Activated CD4-positive, alpha-beta memory T cell treated with anti-CD3 and anti-CD28 coated beads for 36 hours (primary cell): ENCODE measurements at places on chromosomes 12 and 14. TPM values are rescaled to one million over a fixed set of nuclear protein-coding genes. Genes with fewer than 3 reads are reported as not detected.

The PTGER2 gene
- total RNA-seq = 10.7 TPM

The BCL11B gene
- total RNA-seq = 49.1 TPM

The TNFRSF1A gene
- 49.6 TPM for total RNA-seq

The TSPAN19 gene
- total RNA-seq = not detected

The OR5AU1 gene
- not detected for total RNA-seq

The HOXC12 gene
- total RNA-seq = not detected

- peak overlapping the region; percentile 68 for H3K27ac ChIP-seq
- DNase-seq = peak; percentile 76
Observed at GRCh38 chr12:53287741-53288216, 7.6 kb upstream of the PFDN5 start.

GRCh38 chr14:29804481-29805266 is 123.0 kb downstream of the PRKD1 start:
- H3K27ac ChIP-seq = no peak overlapping the region
- no peak overlapping the region for H3K4me3 ChIP-seq
- H3K36me3 ChIP-seq = no peaks in the 10 kb centered on the region
- H3K27me3 ChIP-seq = no peaks in the 10 kb centered on the region

DNA sequence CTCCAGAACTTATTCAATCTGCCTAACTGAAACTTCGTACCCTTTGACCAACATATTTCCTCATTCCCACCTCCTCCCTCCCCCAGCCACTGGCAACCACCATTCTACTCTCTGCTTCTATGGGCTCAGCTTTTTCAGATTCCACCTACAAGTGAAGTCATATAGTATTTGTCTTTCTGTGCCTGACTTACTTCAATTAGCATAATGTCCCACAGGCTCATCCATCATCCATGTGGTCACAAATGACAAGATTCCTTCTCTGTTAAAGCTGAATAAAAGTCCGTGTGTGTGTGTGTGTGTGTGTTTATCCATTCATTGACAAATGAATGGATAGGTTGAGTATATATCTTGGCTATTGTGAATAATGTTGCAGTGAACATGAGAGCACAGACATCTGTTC is 1.3 kb upstream of the C14orf39 start:
- peaks cover 3% of the 10 kb centered on the region for H3K4me1 ChIP-seq
- no peaks in the 10 kb centered on the region for H3K36me3 ChIP-seq
- H3K27ac ChIP-seq = no peak overlapping the region
- DNase-seq = no peak
- H3K27me3 ChIP-seq = peaks cover 21% of the 10 kb centered on the region

GRCh38 chr14:24952851-24953666 is 96.9 kb downstream of the STXBP6 start:
- no peaks in the 10 kb centered on the region for H3K36me3 ChIP-seq
- DNase-seq = no peak
- no peak overlapping the region for H3K27ac ChIP-seq

GRCh38 chr14:81363746-81364378 is 36.3 kb downstream of the STON2 start:
- no peaks in the 10 kb centered on the region for H3K4me1 ChIP-seq
- peaks cover 2% of the 10 kb centered on the region for H3K27me3 ChIP-seq
- no peak for DNase-seq
- no peak overlapping the region for H3K27ac ChIP-seq

DNA sequence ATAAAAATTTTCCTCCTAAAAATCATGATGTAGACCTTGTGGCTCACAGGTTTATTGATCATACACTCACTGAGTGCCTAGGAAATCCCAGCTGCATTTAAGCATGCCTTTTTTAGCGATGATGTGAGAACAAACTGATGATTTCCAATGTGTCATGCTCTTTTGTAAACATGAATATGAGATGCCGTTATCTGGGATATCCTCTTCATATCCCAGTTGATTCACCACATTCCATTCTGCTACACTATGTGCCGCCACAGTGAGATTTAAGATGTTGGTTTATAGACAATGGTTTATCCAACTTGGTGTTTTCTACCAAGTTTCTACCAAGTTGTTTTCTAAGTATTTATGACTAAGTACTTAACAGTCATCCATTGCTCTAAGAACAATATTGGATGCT is 5.2 kb downstream of the OR4E1 start:
- DNase-seq = no peak
- peaks cover 13% of the 10 kb centered on the region for H3K27me3 ChIP-seq
- H3K4me1 ChIP-seq = no peaks in the 10 kb centered on the region
- no peak overlapping the region for H3K27ac ChIP-seq

- no peaks in the 10 kb centered on the region for H3K4me1 ChIP-seq
- no peaks in the 10 kb centered on the region for H3K36me3 ChIP-seq
- H3K27me3 ChIP-seq = peaks cover 1% of the 10 kb centered on the region
- H3K27ac ChIP-seq = no peak overlapping the region
- DNase-seq = no peak
Observed at GRCh38 chr12:20451761-20452160, 83.4 kb downstream of the PDE3A start.

GRCh38 chr14:33774723-33775470 is 176.0 kb downstream of the EGLN3 start:
- no peaks in the 10 kb centered on the region for H3K4me1 ChIP-seq
- H3K27ac ChIP-seq = no peak overlapping the region
- no peak for DNase-seq
- no peaks in the 10 kb centered on the region for H3K36me3 ChIP-seq
- no peaks in the 10 kb centered on the region for H3K27me3 ChIP-seq
- H3K4me3 ChIP-seq = no peak overlapping the region

DNA sequence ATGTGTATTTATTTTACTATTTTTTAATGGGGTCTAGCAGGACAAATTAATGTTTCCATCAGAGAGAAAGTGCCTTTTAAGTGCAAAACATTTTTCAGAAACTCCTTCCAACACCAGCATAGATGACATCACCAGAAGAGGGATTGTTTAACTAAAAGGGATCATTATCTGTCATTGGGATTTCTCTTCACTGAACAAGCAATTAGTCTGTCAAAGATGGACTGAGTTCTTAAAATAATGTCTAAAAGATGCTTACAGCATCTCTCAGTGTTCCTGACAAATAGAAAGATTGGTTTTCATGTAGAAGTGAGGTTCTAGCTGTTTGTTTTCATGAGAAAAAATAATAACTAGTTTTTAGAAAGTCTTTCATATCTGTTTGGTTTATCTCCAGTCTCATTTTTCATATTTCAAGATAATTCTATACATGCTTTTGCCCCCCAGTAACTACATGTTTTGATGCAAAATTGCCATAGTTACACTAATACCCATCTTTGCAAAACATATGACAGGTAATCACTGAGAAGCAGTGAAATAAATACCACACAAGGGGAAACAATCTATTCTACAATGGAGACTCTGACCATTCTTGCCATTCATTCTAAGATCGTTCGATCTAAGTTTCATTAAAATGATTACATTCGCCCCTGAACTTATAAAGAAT is 850.3 kb downstream of the GALC start:
- no peak overlapping the region for H3K4me3 ChIP-seq
- DNase-seq = no peak
- H3K4me1 ChIP-seq = no peaks in the 10 kb centered on the region
- no peak overlapping the region for H3K27ac ChIP-seq
- no peaks in the 10 kb centered on the region for H3K36me3 ChIP-seq
- no peaks in the 10 kb centered on the region for H3K27me3 ChIP-seq

GRCh38 chr14:86788224-86788623 is 1204.8 kb downstream of the GALC start:
- H3K27me3 ChIP-seq = no peaks in the 10 kb centered on the region
- no peaks in the 10 kb centered on the region for H3K4me1 ChIP-seq
- H3K36me3 ChIP-seq = no peaks in the 10 kb centered on the region

GRCh38 chr14:79137045-79137430 is 966.9 kb downstream of the NRXN3 start:
- no peak overlapping the region for H3K27ac ChIP-seq
- H3K36me3 ChIP-seq = no peaks in the 10 kb centered on the region
- H3K4me3 ChIP-seq = no peak overlapping the region
- no peaks in the 10 kb centered on the region for H3K4me1 ChIP-seq
- DNase-seq = no peak
- H3K27me3 ChIP-seq = no peaks in the 10 kb centered on the region

DNA sequence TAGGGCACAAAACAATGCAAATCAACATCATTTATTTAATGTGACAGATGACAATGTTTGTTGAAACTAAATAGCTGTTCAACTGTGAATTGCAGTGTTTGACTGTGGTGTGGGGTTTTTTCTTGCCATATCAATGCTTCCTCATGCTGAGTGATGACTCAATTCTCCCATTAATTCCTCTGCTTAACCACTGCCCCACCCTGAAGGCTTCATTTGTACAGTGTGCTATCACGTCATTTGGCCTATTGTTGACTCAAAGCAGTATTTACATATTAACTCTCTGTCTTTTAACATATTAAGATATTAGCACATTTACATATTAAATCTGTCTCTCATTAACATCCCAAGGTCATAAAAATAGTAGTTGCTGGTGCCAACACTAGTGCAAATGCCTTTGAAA is 164.8 kb upstream of the NRXN3 start:
- no peak overlapping the region for H3K27ac ChIP-seq
- no peaks in the 10 kb centered on the region for H3K4me1 ChIP-seq
- H3K36me3 ChIP-seq = peaks cover 2% of the 10 kb centered on the region
- no peak for DNase-seq
- H3K27me3 ChIP-seq = no peaks in the 10 kb centered on the region
- no peak overlapping the region for H3K4me3 ChIP-seq

DNA sequence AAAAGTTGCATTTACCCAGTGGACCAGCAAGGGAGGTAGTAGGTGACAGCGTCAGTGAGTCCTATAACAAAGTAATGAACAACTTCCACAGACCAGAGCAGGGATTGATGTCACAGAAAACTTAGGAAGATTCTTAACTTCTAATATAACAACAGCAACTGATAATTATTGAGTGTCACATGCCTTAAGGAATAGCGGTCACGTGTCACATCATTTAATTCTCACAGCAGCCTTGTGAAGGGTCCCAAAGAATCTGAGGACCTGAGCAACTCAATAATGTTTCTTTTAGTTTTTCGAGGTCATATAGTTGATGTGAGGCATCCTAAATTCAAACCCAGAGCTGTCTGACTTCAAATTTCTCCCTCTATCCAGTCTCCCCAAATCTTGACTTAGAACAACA is 422.2 kb downstream of the EGLN3 start:
- no peak for DNase-seq
- H3K4me1 ChIP-seq = no peaks in the 10 kb centered on the region
- no peak overlapping the region for H3K4me3 ChIP-seq
- no peaks in the 10 kb centered on the region for H3K36me3 ChIP-seq
- H3K27ac ChIP-seq = no peak overlapping the region
- no peaks in the 10 kb centered on the region for H3K27me3 ChIP-seq

GRCh38 chr12:111327474-111327873 is 41.4 kb downstream of the PHETA1 start:
- no peak overlapping the region for H3K4me3 ChIP-seq
- peaks cover 8% of the 10 kb centered on the region for H3K27me3 ChIP-seq
- no peaks in the 10 kb centered on the region for H3K36me3 ChIP-seq
- H3K27ac ChIP-seq = no peak overlapping the region
- DNase-seq = no peak

- H3K4me3 ChIP-seq = no peak overlapping the region
- no peaks in the 10 kb centered on the region for H3K4me1 ChIP-seq
- H3K36me3 ChIP-seq = no peaks in the 10 kb centered on the region
- peaks cover 1% of the 10 kb centered on the region for H3K27me3 ChIP-seq
- DNase-seq = no peak
Observed at GRCh38 chr14:34732802-34733201, 18.4 kb upstream of the CFL2 start.

DNA sequence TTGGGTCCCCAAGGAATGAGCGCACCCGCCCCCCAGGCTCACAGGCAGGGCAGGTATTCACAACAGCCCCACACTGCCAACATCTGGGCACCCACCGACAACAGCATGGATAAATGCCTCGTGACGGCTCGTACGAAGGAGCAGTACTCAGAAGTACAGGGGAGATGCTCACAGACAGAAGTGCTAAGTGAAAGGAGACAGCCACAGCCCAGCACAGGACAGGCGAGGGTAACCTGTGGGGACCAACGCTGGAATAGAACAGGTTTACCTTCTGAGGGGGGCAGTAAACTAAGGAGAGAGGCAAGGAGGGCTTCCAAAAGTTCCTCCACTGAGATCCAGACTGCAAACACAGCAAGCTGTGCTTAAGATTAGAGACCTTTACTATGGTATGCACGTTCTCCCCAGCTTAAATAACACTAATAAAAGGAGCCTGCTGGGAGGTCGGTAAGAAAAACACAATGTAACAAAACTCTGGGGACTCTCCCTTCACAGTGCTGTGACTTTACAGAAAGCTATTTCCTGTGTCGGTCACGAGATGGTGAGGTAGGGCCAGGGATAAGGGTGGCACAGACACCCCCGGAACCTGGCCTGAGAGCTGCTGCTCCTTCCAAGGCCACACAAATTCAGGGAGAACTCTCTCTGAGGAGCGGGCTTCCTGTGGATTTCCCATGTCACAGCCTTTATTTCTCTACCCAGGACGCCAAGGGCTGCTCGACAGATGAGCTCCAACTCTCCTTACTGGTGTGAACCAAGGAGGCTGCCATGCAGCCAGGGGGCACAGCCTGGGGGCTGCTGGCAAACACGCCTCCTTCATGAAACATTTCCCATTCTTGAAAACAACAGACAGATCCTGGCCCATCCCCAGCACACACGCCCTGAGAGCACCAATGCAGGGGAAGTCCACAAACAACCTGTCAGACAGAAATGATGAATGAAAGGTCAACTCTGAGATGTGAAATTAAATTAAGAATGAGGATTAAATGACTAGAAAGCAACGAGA is 26.3 kb downstream of the SLC15A4 start:
- H3K27me3 ChIP-seq = no peaks in the 10 kb centered on the region
- H3K36me3 ChIP-seq = peaks cover 61% of the 10 kb centered on the region
- H3K27ac ChIP-seq = no peak overlapping the region
- H3K4me1 ChIP-seq = peaks cover 6% of the 10 kb centered on the region
- H3K4me3 ChIP-seq = no peak overlapping the region
